GM12892 (cell line): ENCODE measurements at places on chromosomes 7 and 10.

DNA sequence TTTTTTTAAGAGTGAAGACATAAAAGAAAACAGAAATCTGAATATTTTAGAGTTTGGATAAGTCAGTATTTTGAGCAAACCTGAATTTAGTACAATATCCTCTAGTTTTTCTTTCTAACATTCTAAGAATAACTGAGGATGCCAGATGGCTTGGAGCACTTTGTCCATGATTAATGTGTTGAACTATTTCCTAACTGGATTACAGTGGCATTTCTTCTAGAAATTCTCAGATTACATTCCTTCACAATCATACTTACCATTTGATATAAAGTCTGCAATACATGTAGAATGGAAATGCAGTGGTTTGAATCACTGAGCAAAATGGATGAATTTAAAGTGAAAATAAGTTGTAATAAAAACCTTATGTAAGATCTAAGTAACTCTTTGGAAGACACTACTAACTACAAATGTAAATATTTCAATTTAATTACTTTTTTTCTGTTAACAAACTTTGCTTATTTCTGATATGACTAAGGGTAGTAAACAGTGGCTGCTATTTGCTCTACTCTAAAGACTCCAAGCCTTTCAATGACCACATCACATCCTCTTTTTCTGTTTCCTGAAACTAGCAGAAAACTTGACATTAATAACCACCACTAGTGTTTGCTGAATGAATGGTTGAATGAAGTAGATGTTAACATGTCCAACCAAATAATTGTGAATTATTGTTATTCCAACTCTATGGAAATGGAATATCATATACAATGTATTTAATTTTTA, 102.8 kb downstream of the PRKG1 start:
- DNase-seq = no peak

DNA sequence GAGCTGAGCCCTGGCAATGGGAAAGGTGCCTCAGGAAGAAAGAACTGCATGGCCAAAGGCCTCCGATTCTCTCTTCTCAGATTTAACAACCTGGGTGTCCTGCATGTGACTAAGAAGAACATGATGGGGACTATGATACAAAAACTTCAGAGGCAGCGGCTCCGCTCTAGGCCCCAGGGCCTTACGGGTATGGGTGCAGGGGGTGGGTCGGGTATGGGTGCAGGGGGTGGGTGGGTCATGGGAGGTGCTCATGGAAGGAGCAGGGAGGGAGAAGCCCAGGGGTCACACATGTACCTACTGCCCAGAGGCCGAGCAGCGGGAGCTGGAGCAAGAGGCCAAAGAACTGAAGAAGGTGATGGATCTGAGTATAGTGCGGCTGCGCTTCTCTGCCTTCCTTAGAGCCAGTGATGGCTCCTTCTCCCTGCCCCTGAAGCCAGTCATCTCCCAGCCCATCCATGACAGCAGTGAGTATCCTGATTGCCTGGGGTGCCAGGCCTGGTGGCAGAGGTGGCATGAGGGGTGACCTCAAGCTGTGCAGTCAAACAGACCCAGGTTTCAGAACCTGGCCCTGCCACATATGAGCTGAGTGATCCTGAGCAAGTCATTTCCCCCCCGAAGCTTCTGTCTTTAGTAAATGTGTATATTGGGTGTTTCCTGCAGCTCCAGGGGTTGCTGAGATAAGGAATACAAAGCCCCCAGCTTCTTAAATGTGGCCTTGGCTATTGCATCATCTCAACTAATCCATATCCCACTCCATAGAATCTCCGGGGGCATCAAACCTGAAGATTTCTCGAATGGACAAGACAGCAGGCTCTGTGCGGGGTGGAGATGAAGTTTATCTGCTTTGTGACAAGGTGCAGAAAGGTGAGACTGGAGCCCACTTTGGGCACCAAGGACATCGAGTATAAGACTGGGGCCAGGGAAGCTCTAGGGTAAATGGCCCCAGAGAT, 2.0 kb downstream of the NFKB2 start:
- DNase-seq = no peak

DNA sequence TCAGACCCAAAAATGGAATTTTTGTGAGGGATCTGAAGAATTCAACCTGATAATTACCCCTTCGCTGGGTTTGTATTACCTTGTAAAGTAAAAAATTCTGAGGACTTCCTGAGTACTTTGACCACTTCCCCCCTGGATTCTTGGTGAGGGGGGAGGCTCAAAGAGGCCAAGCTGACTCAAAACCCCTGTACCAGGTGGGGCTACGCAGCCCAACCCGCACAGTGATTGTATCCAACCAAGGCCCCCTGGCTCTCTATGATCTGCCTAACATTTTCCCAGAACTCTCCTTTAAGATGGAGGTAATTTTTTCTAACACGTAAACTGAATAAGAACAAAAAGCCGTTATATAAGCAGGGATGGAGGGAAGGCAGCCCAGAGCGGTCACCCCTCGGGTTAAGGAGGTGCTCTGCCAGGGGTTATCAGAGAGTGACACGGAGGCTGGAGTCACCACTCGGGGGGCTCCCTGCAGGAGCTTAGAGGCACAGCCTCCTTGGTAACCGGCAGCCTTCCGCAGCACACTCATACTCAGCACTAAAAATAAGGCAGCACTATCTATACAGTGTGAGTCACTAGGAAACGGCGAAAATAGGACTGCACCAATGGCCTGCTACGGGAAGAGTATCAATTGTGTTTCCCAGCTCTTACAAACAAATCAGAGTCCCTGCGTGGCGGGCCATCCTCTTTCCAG, 255.4 kb downstream of the ELMO1 start:
- DNase-seq = no peak

GRCh38 chr7:44307301-44307900, 18.0 kb downstream of the CAMK2B start:
- DNase-seq = no peak

- DNase-seq = no peak
These were observed 22.1 kb downstream of the CLIP2 start for GRCh38 chr7:74311305-74311744.

- no peak for DNase-seq
These were observed 66.2 kb upstream of the SDK1 start for GRCh38 chr7:3234851-3235250.

DNA sequence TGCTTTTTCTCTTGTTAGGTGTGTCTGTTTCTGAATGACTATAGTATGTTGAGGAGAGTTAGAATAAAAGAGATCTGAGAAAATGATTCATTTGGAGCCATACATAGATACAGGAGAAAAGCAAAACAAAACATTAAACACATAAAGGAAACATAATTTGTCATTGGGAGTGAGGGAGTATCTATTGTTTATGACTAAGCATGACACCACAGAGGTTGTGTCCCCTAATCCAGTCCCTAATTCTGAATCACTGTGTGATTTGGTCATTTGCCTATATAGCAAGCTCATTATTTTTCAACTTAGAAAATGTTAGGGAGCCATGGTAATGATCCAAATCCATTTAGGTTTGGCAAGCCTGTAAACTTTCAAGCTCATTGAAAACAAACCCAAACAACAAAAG, 132.3 kb upstream of the BMPER start:
- no peak for DNase-seq

DNA sequence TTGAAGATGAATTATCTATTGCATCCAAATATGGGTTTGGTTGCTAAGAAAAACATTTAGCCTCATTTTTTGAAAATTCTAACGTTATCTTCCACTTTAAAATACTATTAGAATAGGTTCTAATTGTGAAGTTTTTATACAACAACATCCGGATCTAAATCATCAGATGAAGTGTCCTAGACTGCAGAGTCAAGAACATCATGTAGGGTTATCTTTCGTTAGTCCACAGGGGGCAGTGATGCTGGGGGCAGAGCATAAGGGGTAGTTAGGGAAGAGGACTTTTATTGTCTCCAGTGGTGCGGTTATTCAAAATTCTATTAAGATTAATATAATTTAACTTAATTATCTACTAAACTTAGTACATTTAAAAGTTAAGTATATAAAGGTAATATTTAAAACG, 990.6 kb upstream of the PHF14 start:
- DNase-seq = no peak

DNA sequence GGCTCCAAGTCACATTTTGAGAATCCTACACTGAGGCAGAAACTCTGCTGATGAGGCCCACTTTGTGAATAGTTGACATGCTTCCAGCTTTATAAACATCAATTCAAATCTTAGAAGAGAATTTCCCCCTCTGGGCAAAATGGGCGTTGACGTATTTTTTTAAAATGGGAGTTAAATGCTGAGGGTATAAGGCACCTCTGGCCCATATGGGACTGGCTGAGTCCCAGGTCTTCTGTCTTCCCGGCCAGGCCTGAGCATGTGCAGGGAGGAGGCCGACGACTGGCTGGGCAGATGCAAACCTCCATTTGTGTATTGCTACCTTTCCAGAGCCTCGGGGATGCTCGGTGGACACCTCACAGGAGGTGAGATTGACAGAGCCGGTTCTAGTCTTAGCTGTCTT, 37.7 kb downstream of the BUB3 start:
- no peak for DNase-seq

GRCh38 chr10:21138769-21139340, 241.7 kb upstream of the NEBL start:
- no peak for DNase-seq

DNA sequence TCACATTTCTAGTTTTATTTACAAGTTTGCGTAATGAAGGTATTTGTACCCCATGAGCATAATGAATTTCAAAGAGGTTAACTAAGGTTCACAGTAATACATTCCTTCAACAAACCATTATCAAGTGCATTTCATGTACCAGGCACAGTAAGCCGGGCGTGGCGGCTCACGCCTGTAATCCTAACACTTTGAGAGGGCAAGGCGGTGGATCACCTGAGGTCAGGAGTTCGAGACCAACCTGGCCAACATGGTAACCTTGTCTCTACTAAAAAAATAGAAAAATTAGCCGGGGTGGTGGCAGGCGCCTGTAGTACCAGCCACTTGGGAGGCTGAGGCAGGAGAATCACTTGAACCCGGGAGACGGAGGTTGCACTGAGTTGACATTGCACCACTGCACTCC, 4.3 kb upstream of the EIF3A start:
- DNase-seq = no peak

DNA sequence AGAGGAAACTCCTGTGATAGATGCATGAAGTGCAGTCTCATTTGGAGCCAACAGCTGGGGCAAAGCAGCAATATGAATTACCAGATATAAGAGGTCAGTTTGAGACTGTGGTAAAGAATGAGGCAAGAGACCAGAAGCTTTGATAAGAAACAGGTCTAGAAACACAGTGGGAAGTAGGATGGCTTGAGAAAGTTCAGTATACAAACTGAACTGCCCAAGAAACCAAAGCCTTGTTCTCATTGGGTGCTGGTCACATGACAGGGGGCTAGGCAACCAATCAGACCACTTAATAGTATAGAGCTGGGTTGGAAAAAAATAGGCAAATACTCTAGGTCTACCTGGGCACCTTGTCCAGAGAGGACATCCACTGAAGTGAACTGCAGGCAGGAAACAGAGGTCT, 46.2 kb upstream of the PLCE1 start:
- DNase-seq = no peak
